ENCODE measurements at places on chromosomes 3 and 15.

DNA sequence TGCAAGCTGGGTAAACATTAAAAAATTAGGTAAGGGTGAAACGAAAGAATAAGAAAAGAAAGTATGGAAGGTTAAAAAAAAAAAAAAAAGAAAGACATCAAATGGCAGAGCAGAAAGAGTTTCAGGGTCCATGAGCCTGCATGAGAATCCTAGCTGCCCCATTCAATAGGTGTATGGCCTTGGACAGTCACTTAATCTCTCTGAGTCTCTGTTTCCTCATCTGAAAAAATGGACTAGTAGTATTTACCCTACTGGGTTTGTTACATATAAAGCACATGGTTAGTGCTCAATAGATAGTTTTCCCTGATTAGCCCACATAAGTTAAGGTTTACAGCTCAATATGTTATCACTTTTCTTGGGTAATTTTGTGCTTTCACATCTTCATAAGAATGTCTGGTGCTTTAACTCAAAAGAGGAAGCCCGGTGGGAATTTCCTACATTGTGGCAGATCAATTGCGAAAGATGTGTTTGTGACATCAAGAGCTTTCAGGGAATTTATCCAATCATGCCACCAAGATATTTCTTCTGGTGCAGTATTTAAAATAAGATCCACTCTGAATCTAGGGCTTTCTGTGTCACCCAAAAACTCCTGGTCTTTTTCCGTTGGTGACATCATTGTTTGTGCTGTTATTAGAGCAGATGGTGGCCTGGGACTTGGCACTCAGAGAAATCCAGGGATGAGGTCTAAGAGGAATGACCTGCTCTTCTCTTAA lies 57.2 kb upstream of the UBE2E1 start:
- DNase-seq, result peak; percentile 54

DNA sequence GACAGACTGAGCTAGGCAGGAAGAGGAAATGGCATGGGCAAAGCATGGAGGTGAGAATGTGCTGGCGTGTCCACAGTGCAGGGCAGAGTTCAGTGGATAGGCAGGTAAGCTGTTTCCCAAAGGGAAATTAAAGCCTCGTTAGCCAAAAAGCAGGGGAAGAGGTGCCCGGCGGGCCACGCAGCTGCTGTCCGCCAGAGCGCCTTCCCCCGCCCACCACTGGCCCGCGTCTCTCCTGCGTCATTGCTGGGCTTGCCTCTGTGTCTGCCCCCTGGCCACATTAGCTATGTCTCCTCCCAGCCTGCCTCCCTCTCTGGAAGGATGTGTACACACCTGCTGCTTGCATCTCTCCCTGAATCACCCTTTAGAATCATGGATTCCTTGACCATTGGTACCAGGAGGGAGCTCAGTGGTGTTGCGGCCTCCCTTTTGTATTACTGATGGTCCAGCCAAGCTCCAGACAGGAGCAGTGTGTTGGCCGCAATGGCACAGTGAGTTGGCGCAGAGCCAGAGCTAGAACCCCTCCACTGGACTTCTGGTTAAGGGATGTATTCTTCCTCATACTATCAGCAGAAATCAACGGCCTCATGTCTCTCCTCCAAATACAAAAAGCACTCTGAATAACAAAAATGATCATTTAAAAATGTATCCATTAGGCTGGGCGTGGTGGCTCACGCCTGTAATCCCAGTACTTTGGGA lies 26.6 kb downstream of the SLC28A1 start:
- no peak for DNase-seq

DNA sequence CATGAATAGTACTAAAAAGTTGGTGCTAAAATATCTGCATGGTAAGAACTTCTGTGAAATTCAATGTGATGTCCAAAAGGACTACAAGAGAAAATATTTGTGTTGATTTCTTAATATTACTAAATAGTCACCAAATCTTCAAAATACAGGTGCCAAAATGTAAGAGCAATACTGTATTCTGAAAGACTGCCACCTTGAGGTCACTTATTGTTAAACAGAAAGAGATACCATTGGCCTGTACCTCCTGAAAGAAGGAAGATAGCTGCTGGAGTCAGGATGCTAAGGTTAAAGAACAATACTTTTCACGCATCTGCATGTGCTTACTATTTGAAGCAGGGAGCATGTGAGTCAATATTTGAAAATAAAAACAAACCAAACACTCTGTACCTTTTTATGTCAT lies 72.0 kb upstream of the LSAMP start:
- no peak for DNase-seq

DNA sequence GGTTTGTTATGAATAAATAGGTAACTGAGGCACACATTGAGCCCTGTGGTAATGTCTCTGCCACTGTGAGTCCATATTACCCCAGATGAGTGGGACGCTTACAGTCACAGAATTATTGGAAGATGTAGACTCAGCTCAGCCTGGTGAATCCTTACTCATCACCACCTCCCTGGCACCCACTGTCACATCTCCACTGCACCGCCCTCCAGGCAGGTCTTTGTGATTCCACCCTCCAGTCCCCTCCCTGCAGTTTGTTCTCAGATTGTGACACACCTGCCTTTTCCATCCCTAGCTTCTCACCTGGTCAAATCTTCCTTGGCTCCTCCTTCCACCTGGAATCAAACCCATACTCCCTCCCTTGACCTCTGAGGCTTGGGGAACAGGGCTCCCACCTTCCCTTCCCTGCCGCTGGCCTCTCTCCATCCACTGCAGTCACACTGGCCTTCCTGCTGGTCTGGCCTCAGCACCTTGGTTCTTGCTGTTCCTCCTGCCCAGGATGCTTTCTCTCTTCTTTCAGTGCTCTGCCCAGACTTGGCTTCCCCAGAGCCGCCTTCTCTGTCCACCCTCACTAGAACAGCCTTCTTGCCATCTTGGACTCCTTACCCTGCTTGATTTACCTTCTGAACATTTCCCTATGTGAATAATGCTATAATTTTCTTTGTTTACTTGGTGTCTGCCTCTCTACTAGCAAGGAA lies 9.4 kb downstream of the SLC6A20 start:
- no peak for DNase-seq

GRCh38 chr3:167167491-167167890 lies 212.6 kb downstream of the ZBBX start:
- DNase-seq, result no peak

- no peak for DNase-seq
Observed at GRCh38 chr3:13841826-13842225, 38.0 kb downstream of the WNT7A start.

DNA sequence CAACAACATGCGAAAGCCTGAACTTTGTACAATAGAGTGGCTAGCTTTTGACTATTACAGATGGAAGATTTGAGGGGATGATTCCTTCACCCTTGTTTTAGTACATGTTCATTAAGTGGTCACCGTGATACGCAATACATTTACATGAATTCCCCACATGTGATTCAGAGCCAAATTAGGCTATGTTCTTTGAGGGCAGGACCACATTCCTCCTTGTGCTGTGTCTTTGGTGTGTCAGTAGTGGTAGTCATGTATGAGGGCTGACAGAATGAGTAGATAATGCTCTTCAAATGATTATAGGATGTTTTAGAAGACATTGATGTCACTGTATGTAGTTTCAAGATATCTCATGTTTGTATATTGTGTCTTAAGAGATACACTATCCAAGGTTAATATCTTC lies 12.1 kb downstream of the PTPRG start:
- no peak for DNase-seq

GRCh38 chr15:65184305-65184867 lies 756 bp downstream of the CLPX start:
- peak; percentile 63 for DNase-seq

GRCh38 chr3:39315420-39315819 lies 14.1 kb upstream of the CCR8 start:
- no peak for DNase-seq

GRCh38 chr3:61463191-61463590 lies 98.2 kb upstream of the PTPRG start:
- DNase-seq, result no peak

- no peak for DNase-seq
Observed at GRCh38 chr3:58092521-58092920, 84.3 kb downstream of the FLNB start.

DNA sequence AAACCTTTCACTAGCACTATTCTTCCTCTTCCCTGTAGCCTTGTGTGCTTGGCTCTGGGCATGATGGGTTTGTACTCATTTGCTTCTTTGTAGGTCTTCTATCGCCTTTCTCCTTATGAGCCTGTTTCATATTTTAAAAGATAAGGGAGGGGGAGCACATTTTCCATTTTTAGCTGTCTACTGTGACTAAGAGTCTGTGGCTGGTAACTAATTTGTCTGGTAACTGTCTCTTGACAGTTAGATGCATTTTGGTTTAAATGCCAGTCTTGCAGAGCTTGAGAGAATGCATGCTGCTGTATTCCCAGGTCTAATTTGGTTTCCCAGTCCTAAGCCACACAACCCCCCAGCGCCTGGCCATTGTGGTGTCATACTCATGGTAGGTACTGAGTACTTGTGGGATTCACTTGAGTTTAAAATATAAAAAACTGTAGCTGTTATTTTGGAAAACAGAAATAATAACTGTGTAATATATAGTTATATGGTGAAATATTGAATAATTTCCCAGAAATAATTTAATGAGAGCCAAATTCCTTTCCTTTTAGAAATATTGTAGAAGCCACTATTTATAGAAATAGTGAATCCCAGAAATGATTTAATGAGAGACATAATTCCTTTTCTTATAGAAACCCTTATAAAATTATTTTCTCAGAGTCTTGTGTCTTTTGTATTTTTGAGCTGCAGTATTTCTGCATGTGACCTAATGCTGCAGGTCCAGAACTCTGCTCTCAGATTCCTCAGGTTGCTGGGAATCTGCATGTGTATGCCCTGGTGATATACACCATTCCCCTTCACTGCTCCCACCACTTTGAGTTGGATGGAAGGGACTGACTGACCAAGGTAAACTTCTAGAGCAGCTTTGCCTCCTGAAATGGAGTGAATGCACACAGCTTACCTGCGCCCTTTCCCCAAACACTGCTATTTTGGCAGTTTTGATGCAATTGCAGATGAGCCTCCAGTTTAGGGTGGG lies 13.9 kb upstream of the GPR171 start:
- no peak for DNase-seq

Data from tibial artery (tissue), 4 donors.